ENCODE measurements at places on chromosomes 5 and 9. TPM values are rescaled to one million over a fixed set of nuclear protein-coding genes. Genes with fewer than 3 reads are reported as not detected.
A peak's percentile ranks its signal among the peaks of the same experiment; 100 is the strongest.

ITK gene
- total RNA-seq, result not detected

PLEKHG4B gene
- 0.36 TPM for total RNA-seq

IFNA16 gene
- not detected for total RNA-seq

EPB41L4B gene
- total RNA-seq, result 2.1 TPM

BARHL1 gene
- not detected for total RNA-seq

LURAP1L gene
- 88.3 TPM for total RNA-seq

EXD3 gene
- total RNA-seq, result 7.6 TPM

OR13J1 gene
- total RNA-seq, result not detected

PCDHB10 gene
- total RNA-seq, result 2.2 TPM

AGXT2 gene
- not detected for total RNA-seq

PCDHA1 gene
- not detected for total RNA-seq

RMRP gene
- 88,726 TPM for total RNA-seq

NUTM2F gene
- not detected for total RNA-seq

RNF44 gene
- total RNA-seq, result 6.2 TPM

ROR2 gene
- total RNA-seq, result 13.8 TPM

PALM2AKAP2 gene
- total RNA-seq, result 19.4 TPM

PCDHGC3 gene
- 91.3 TPM for total RNA-seq

DNA sequence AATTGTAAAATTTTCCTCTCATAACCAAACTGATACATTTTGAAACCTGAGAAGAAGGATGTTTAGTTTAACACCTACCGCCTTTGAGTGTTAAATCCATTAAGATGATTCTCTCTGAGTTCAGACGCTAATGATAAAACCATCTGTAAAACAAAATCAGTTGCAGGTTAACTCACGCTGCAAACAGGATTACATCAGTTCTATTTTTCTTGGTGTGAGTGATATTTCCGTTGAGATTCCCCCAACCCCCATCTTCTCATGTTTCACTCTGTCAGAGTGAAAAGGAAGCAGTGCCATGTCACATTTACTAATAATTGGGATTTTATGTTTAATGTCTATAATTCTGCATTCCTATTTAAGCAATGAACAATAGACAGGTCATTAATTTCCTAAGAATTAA is 146.5 kb downstream of the FANCC start:
- H3K36me3 ChIP-seq, result no peaks in the 10 kb centered on the region
- H3K4me1 ChIP-seq, result peaks cover 16% of the 10 kb centered on the region
- H3K27ac ChIP-seq, result peak overlapping the region; percentile 24

DNA sequence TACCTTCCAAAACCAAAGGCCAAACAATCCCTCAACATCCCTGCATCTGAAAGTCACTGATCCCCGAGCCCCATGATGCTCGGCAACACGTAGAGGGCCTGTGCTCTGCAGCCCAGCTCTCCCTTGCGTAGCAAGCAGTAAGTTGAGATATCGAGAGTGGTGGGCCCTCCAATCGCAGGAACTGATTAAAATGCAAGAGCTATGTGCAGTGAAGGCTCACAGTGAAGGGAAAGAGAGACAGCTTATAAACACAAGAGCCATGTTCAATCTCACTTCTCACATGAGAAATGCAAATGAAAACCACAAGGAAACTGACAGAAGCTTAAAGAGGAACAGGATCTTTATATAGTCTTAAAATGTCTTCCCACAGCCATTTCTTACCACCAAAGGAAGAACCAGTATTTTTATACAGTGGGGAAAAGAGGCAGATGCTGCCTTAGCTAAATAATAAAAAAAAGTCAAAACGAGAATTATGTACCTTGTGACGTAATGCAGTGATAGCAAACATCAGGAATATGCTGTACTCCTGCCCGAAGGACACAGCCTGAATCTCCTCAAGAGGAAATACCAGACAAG is 24.6 kb downstream of the TTF1 start:
- no peak overlapping the region for H3K4me3 ChIP-seq
- H3K36me3 ChIP-seq, result peaks cover 45% of the 10 kb centered on the region
- H3K27me3 ChIP-seq, result no peaks in the 10 kb centered on the region
- no peaks in the 10 kb centered on the region for H3K4me1 ChIP-seq
- DNase-seq, result no peak

- no peak overlapping the region for H3K27ac ChIP-seq
- no peaks in the 10 kb centered on the region for H3K4me1 ChIP-seq
- H3K36me3 ChIP-seq, result no peaks in the 10 kb centered on the region
- DNase-seq, result no peak
- H3K27me3 ChIP-seq, result no peaks in the 10 kb centered on the region
Measured at GRCh38 chr5:124182133-124182532, 564.3 kb downstream of the ZNF608 start.

DNA sequence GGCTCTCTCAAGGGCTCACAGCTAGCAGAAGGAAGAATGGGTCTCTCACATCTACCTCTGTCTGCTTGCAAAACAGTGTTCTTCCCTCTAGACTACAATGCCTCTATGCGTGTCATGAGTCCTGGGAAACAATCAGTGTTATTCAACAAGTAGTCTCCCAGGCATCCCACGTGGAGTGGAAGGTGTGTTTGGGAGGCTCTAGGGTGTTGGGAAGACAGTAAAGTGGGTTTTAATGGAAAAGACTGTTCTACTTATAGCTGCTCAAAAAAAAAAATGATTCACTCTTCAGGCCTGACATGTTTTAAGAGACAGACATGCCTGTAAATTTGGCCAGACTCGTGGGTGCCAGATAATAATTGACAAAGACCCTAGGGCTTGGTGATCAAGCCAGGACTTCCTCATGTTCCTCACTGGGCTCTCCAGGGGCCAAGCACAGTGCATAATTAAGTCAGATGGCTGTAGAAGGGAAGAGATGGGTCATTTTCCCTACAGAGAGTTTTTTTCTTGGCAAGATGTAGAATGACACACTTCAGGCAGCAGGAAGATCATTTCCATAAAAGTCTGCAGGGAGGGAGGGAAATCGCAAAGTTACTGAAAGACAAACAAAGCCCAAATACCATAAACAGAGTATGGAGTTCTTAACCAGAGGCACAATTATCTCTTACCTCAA is 246.4 kb downstream of the ACTL7B start:
- peak overlapping the region; percentile 76 for H3K27ac ChIP-seq
- H3K4me1 ChIP-seq, result peaks cover 34% of the 10 kb centered on the region
- H3K4me3 ChIP-seq, result no peak overlapping the region
- no peaks in the 10 kb centered on the region for H3K36me3 ChIP-seq

DNA sequence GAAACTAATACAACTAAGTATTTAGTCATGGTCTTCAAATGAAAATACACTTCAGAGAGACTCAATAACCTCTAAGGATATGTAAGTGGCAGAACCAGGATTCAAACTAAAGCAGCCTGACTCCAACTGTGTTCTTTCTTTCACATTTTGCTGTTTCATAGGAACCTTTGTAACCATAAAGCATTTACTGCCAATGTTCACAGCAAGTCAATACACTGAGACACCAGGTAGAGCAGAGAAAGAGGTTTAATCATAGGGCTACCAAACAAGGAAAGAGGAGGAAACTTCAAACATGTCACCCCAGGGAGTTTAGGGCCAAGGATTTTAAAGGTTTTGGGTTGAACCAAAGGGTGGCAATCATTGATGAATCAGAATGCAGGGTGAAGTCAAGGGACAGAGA is 263.1 kb upstream of the PTGER4 start:
- no peak overlapping the region for H3K4me3 ChIP-seq
- no peak overlapping the region for H3K27ac ChIP-seq
- H3K36me3 ChIP-seq, result no peaks in the 10 kb centered on the region
- H3K27me3 ChIP-seq, result no peaks in the 10 kb centered on the region
- no peak for DNase-seq

- no peak for DNase-seq
- H3K27ac ChIP-seq, result no peak overlapping the region
- H3K36me3 ChIP-seq, result peaks cover 27% of the 10 kb centered on the region
- H3K27me3 ChIP-seq, result no peaks in the 10 kb centered on the region
- H3K4me1 ChIP-seq, result no peaks in the 10 kb centered on the region
Measured at GRCh38 chr9:129923589-129923988, 88.3 kb downstream of the USP20 start.

- no peaks in the 10 kb centered on the region for H3K27me3 ChIP-seq
- H3K4me3 ChIP-seq, result no peak overlapping the region
- no peak for DNase-seq
- no peak overlapping the region for H3K27ac ChIP-seq
- no peaks in the 10 kb centered on the region for H3K4me1 ChIP-seq
Measured at GRCh38 chr5:78958672-78959445, 26.3 kb downstream of the ARSB start.

GRCh38 chr5:127025467-127025866 is 4.9 kb downstream of the MARCHF3 start:
- no peaks in the 10 kb centered on the region for H3K27me3 ChIP-seq
- H3K4me3 ChIP-seq, result no peak overlapping the region
- H3K4me1 ChIP-seq, result peaks cover 25% of the 10 kb centered on the region
- H3K36me3 ChIP-seq, result no peaks in the 10 kb centered on the region

- H3K27ac ChIP-seq, result no peak overlapping the region
- H3K4me3 ChIP-seq, result no peak overlapping the region
- DNase-seq, result no peak
- no peaks in the 10 kb centered on the region for H3K4me1 ChIP-seq
Measured at GRCh38 chr5:7650755-7651154, 200.2 kb downstream of the CFAP90 start.

GRCh38 chr5:108669462-108669861 is 78.2 kb upstream of the FER start:
- no peak overlapping the region for H3K27ac ChIP-seq
- DNase-seq, result no peak
- H3K27me3 ChIP-seq, result no peaks in the 10 kb centered on the region

DNA sequence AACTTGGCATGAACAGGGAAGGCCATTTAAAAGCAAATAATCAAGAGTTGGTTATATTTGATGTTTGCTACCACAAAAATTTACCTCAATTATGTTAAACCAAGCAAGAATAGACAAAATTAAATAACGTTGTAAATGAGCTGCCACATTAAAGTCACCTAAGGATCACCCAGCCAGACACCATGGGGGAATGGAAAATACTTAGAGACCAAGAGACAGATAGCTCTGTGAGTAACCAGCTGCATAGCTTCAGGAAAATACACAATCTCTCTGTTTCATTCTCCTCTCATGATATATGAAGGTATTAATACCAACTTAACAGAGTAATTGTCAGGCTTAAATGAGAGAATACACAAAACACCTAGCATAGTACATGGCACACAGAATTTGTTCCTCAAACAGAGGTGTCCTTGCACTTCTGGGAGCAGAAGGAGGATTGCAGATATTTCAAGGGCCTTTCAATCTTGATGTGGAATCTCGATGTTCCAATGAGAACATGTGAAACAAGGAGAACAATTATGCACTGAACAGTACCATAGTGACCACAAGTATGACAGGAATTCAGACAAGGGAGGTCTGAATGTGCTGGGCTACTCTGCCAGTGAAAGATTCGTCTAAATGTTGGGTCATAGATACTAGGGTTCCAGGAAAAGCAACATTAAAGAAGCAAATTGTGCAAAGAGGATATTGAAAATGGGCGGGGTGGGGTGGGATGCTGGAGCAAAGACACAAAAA is 18.6 kb downstream of the JAKMIP2 start:
- H3K4me1 ChIP-seq, result no peaks in the 10 kb centered on the region
- DNase-seq, result no peak
- no peaks in the 10 kb centered on the region for H3K36me3 ChIP-seq
- H3K27me3 ChIP-seq, result no peaks in the 10 kb centered on the region
- no peak overlapping the region for H3K4me3 ChIP-seq

- H3K36me3 ChIP-seq, result peaks cover 17% of the 10 kb centered on the region
- peaks cover 27% of the 10 kb centered on the region for H3K4me1 ChIP-seq
- DNase-seq, result peak; percentile 67
- H3K27ac ChIP-seq, result peak overlapping the region; percentile 70
- H3K4me3 ChIP-seq, result peak overlapping the region; percentile 91
- no peaks in the 10 kb centered on the region for H3K27me3 ChIP-seq
Measured at GRCh38 chr5:36152324-36153297, 700 bp downstream of the SKP2 start.

- H3K4me1 ChIP-seq, result no peaks in the 10 kb centered on the region
- no peak for DNase-seq
- no peaks in the 10 kb centered on the region for H3K36me3 ChIP-seq
- no peak overlapping the region for H3K27ac ChIP-seq
- H3K4me3 ChIP-seq, result no peak overlapping the region
- H3K27me3 ChIP-seq, result no peaks in the 10 kb centered on the region
Measured at GRCh38 chr5:3167473-3167872, 416.0 kb upstream of the IRX2 start.

GRCh38 chr5:33975852-33976251 is 8.6 kb downstream of the SLC45A2 start:
- H3K4me1 ChIP-seq, result no peaks in the 10 kb centered on the region
- peaks cover 9% of the 10 kb centered on the region for H3K27me3 ChIP-seq
- no peak overlapping the region for H3K27ac ChIP-seq

GRCh38 chr9:136787690-136788400 is 3.3 kb upstream of the TMEM141 start:
- H3K4me1 ChIP-seq, result peaks cover 15% of the 10 kb centered on the region
- H3K27me3 ChIP-seq, result peaks cover under 1% of the 10 kb centered on the region
- DNase-seq, result peak; percentile 88
- H3K4me3 ChIP-seq, result no peak overlapping the region

- H3K27ac ChIP-seq, result peak overlapping the region; percentile 67
- H3K4me3 ChIP-seq, result no peak overlapping the region
- no peaks in the 10 kb centered on the region for H3K36me3 ChIP-seq
- H3K4me1 ChIP-seq, result peaks cover 22% of the 10 kb centered on the region
- DNase-seq, result peak; percentile 80
Measured at GRCh38 chr5:81268521-81269196, 32.7 kb upstream of the ZCCHC9 start.

GRCh38 chr5:57319628-57320027 is 145.8 kb downstream of the GPBP1 start:
- no peak overlapping the region for H3K27ac ChIP-seq
- no peak overlapping the region for H3K4me3 ChIP-seq
- peaks cover 10% of the 10 kb centered on the region for H3K4me1 ChIP-seq
- H3K36me3 ChIP-seq, result no peaks in the 10 kb centered on the region
- no peak for DNase-seq

GRCh38 chr5:165139721-165140120 is 1634.3 kb downstream of the MAT2B start:
- H3K4me1 ChIP-seq, result no peaks in the 10 kb centered on the region
- no peak overlapping the region for H3K4me3 ChIP-seq
- H3K27ac ChIP-seq, result no peak overlapping the region
- no peaks in the 10 kb centered on the region for H3K27me3 ChIP-seq
- no peak for DNase-seq

GRCh38 chr9:18490641-18491370 is 16.9 kb downstream of the ADAMTSL1 start:
- peaks cover 85% of the 10 kb centered on the region for H3K4me1 ChIP-seq
- no peaks in the 10 kb centered on the region for H3K27me3 ChIP-seq
- peak overlapping the region; percentile 26 for H3K4me3 ChIP-seq
- peak overlapping the region; percentile 98 for H3K27ac ChIP-seq
- DNase-seq, result no peak

- no peaks in the 10 kb centered on the region for H3K36me3 ChIP-seq
- no peaks in the 10 kb centered on the region for H3K27me3 ChIP-seq
- no peak overlapping the region for H3K27ac ChIP-seq
- H3K4me1 ChIP-seq, result no peaks in the 10 kb centered on the region
- no peak for DNase-seq
Measured at GRCh38 chr9:15711931-15712330, 159.1 kb downstream of the CCDC171 start.

DNA sequence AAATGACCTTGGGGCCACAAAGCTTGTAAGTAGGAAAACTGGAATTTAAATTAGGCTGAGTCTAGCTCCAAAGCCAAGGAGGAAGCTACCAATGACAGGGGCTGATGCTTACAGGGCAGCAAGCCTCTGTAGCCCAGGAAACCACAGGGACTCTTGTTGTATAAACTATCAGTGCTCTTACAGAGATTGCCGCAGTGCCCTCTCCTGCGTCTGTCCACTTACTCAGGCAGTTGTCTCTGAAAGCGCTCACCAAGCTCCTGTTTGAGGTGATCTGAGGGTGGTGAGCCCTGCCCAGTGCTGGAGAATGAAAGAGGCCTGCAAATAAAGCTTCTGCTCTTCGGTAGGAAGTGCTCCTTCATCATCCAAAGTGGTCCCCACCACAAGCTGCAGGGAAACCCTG is 498.8 kb downstream of the ARHGEF28 start:
- H3K36me3 ChIP-seq, result no peaks in the 10 kb centered on the region
- DNase-seq, result no peak
- no peaks in the 10 kb centered on the region for H3K4me1 ChIP-seq
- H3K27me3 ChIP-seq, result peaks cover 4% of the 10 kb centered on the region
- H3K27ac ChIP-seq, result no peak overlapping the region
- no peak overlapping the region for H3K4me3 ChIP-seq
